Suppressor macrophage treated with lipopolysaccharide for 4 hours (primary cell): ENCODE measurements at places on chromosomes 2 and 18.

DNA sequence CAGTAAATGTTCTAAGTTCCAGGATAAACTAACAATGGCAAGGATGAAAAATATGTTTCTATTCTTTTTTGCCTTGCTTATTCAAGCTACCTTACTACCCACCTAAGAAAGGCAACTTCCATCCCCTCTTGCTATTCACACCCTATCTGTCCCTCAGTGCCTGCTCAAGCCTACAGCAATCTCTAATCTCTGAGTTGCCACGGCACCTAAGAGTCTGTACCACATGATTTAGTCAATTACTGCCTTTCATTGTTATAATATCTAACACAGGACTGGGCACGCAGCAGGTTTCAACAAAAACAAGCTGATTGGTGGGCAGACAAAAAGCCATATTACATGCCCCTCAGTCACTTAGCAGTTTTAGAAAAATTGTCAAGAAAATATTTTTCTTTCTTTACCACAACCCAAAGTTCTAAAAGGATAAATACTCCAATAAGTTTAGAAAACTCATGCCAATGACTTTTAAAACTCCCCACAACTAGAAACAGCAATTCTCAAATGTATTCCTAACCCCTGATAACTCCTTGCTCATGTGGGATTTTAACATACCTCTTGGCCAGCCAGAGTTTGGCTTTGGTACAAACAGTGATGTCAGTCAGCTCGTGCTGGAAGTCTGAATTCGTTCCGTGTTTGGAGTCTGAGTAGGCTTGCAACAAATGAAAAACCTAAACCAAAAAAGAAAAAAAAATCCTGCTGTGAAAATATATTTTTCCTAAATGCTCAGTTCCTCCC lies 117.3 kb upstream of the ZFP36L2 start:
- DNase-seq, result no peak

DNA sequence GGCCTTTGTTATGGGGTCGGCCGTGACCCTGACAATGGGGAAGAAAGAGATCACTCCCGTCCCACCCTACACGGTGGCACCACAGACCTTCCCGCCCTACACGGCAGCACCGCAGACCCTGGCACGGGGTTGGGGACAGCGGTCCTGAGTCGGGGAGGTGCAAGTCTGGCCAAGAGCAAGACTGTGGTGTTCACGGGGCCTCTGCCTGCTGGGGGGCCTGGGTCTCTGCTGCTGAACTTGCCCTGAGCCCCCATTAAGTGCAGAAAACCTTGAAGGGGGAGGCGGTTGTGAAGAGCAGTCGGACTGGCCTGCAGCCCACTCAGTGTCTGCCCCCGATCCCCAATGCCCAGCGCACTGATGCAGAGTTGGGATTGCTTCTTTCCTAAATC lies 75.9 kb downstream of the SLC66A2 start:
- no peak for DNase-seq

DNA sequence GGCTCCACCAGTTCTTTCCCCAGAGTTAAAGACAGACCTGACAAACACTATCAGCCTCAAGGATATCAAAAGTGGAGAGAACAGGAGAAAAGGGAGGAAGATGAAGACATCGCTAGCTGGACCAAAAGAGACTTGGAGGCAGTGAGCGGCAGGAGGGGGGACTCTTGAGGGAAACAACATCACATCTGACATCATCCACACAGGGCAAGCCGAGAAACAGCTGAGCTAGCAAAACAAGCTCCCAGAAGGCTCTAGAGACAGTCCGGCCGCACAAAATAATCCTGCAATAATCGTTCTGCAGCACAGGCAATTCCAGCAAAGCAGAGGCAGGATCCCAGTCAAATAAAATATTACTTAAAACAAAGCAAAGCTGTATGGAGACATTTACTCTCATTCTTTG lies 239.8 kb downstream of the EN1 start:
- no peak for DNase-seq

- DNase-seq, result no peak
Measured at GRCh38 chr2:221780281-221780688, 208.2 kb upstream of the EPHA4 start.

DNA sequence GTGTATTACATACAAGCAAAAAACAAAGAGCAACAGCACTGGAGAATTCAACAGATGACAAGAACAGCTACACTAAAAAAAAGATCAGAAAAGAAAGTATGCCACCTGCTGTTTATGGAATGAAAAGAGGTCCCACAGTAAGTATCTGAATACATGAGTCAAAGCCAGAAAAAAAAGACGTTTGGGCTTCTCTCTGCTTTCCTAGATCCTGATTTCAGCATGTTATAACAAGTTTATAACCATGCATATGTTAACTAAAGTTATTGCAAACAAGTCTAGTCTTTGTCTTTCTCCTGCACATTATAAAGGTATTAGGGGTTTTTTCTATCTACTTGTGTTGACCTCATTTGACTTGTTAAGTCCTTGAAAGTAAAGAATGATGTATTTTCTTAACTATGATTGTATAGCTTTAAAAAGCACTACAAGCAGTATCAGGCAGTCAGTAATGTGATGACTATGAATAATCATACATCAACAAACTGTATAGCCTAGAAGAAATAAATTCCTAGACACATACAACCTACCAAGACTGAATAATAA lies 108.5 kb upstream of the COL5A2 start:
- no peak for DNase-seq

GRCh38 chr18:217532-218336 lies 50.1 kb downstream of the THOC1 start:
- no peak for DNase-seq

DNA sequence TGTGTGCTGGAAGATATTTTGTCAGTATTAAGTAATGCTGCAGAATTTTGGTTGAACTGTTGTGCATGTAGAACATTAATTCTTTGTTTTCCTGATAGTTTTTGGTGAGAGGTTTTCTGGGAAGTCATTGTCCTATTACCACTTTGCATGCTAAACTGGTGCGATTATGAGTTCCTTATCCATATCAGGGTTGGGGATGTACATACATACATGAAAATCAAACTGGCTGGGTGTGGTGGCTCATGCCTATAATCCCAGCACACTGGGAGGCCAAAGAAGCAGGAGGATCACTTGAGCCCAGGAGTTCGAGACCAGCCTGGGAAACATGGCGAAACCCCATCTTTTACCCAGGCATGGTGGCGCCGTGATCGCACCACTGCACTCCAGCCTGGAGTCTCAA lies 34.6 kb downstream of the ASAP2 start:
- no peak for DNase-seq

DNA sequence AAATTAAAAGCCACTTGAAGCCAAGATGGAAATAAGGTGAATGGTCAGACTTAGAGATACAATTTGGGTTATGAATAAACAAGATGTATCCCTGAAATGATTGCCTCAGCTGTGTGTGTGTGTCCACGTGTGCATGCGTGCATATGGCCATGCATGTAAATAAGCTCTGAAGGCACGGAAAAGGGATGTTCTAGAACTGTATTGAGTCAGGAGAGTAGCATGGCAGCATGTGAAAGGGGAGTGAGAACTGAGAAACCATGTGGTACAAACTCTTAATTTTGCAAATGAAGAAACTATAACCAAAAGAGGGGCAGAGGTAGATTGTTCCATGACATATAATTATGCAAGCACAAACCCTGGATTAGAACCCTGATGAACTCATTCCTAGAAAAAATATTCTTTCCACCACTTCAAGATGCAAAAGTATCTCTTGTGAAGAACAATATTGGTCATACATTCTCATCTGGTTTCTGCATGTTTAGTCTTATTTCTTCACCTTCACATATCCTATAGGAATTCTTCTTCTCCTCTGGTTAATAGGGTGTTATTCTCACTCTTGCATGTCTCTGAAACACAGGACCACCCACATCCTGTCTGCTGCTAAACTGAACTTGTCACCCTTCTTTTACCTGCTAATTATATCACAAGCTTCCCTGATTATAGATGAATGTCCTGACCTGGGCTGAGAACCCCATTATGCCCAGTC lies 455.8 kb downstream of the SETBP1 start:
- DNase-seq, result no peak

- no peak for DNase-seq
Measured at GRCh38 chr2:226725126-226725860, 74.3 kb downstream of the IRS1 start.

DNA sequence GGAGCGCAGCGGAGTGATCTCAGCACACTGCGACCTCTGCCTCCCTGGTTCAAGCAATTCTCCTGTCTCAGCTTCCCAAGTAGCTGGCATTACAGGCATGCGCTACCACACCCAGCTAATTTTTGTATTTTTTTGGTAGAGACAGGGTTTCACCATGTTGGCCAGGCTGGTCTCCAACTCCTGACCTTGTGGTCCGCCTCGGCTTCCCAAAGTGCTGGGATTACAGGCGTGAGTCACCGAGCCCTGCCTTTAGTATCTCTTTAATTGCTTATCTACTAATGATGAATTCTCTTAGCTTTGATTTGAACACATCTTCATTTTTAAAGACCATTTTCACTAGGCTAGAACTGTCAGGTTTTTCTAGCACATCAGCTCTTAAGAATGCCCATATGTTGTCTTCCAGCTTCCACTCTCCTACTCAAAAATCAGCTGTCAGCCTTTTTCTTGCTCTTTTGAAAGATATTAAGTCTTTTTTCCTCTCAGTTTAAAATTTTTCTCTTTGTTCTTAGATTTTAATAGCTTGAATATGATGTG lies 16.1 kb upstream of the MFSD2B start:
- no peak for DNase-seq

- DNase-seq, result no peak
Measured at GRCh38 chr2:160891353-160891740, 268.9 kb upstream of the TANK start.

DNA sequence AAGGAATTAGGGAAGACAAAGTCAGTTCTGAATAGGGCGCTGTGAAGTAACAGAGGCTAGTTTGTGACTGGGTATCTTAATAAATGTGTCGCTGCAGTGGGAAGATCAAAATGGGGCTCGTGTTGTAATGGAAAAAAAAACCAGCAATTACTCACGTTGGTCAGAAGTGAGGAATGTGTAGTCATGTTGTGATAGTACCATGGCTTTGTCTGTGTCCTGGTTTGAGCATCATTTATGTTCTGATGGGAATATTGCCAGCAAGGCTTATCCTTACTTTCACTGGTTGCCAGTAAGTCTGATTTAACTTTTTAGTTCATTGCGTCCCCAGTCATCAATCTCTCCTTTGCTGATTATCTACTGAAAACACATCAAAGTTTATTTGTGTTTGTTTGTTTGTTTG lies 467.6 kb downstream of the NYAP2 start:
- DNase-seq, result no peak

DNA sequence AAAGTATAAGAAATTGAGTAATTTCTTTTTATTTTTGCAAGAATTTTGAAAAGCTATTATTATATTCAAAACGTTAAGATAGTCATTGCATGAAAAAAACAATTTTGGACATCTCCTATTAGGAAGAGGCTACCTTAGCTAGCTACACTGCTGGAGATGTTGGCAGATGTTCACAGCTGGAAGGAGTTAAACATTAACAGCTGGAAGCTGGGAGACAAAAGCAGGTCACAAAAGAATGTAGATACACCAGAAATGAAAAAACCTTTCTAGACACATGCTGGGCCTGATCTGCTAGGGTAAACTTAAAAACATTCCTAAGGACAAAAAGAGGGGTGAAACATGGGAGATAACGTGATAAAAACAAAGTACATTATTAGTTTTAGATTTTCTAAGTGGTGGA lies 84.4 kb downstream of the SESTD1 start:
- DNase-seq, result no peak

- DNase-seq, result peak; percentile 89
Measured at GRCh38 chr18:3624935-3625741, 175.2 kb downstream of the TGIF1 start.
